ENCODE measurements at places on chromosomes 16 and 17. TPM values are rescaled to one million over a fixed set of nuclear protein-coding genes. Genes with fewer than 3 reads are reported as not detected.

Gene NPIPA3
- total RNA-seq: 4.0 TPM

Gene CAPNS2
- total RNA-seq: 1.9 TPM

Gene PRR29
- total RNA-seq: 1.1 TPM

Gene SOST
- not detected for total RNA-seq

GRCh38 chr16:75074920-75075687 is 41.5 kb downstream of the LDHD start:
- ATAC-seq: peak; percentile 44

- no peak for ATAC-seq
These were observed 3.1 kb downstream of the KCNJ2 start for GRCh38 chr17:70172449-70172848.

- no peak for ATAC-seq
These were observed 1.0 kb upstream of the SLC12A4 start for GRCh38 chr16:67969254-67970039.

DNA sequence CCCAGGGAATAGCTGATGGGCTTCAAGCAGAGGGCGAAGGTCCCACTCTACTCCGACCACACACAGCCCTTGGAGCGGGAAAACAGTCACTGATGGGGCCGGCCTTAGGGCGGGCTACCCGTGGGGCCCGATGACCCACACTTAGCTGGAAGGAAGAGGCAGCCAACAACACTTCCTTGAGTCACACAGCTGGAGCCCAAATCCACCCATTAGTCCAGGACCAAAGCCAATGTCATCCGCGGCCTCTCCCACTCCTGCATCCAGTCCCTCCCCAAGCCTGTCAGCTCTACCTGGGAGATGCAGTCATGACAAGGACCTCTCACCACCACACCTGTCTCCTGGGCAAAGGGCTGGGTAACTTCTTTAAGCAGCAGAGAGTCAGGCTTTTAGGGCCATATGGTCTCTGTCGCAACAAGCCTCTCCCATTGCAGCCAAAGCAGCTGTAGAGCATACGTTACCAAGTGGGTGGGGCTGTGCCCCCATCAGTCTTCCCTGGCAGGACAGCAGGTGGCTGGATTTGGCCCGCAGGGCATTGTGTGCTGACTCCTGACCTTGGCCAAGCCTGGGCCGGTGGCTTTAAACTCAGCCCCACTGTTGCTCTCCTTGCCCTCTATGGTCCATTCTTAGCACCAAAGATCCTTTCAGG is 110.7 kb downstream of the SOCS1 start:
- peak; percentile 78 for ATAC-seq

GRCh38 chr17:61202564-61202963 is 197.1 kb upstream of the TBX2 start:
- ATAC-seq: no peak

GRCh38 chr17:31094600-31095235 is at the start of gene NF1:
Gene NF1 (plus strand): TSS chr17:31094977. CDS start chr17:31095310, 333 bp downstream.
- ATAC-seq: peak; percentile 99

Measured in gastroesophageal sphincter (tissue), 4 donors.